ENCODE measurements at places on chromosomes 3 and 15.

DNA sequence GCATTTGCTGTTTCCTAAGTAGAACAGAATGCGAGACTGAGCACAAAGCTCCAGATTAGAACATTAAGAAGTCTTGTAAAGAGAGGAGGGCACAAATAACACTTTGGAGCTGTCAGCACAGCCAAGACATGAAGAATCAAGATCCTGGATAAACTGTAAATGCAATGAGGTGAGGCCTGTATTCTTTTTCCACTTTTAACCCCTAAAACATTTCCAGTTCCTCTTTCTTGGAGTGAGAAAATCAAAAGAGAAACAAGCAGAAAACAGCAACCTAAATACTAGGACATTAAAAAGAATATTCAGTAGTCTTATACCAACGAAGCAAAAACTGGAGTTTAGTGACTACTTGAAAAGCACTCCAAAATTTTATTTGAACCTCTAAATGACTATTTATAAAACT is 204.3 kb downstream of the ZBTB20 start:
- no peak for DNase-seq

DNA sequence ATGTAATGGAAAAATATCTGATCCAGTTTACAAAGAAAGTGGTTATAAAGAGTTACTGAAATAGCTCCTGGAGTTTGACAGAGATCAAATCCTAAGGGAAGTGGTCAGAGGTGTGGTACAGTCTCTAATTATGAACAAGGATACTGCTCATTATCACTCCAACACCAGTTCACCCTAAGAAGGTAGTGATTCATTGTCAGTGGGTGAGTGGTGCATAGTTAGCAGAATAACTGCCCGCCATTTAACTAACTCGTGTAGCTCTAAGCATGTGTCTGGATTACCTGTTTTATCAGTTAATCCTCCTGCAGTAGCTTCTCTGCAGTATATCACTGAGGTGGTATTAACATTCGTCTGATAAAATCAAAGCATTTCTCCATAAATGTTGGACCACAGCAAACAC is 700.1 kb downstream of the NLGN1 start:
- no peak for DNase-seq

DNA sequence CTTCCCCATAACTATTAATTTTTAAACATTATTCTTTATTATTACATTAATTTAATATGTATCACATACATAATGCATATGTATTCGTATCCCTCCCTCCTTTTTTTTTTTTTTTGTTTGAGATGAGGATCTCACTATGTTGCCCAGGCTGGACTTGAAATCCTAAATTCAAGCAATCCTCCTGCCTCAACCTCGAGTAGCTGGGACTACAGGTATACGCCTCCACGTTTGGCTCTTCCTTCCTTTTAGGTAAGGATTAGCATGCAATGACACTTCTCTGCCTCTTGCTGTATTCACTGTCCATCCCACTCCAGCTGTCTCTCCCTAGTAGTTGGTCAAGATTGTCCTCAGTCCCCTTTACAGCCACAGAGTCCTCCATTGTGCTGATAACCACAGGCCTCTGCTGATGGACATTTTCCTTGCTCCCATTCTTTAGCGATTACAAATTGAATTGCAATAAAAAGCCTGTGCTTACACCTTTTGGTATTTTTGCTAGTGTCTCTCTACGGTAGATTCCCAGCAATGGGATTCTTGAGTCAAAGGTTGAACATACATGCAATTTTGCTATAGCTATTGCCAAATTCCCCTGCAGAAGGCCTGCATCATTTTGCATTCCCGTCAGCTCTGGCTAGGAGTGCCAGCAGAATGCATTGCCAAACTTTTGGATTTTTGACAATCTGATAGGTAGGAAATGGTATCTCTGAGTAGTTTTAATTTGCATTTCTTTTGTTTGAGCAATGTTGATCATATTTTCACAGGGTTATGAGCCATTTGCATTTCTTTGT is 156.6 kb downstream of the SMAD6 start:
- DNase-seq = no peak

GRCh38 chr3:136994772-136995516 is 37.2 kb downstream of the IL20RB start:
- no peak for DNase-seq

GRCh38 chr3:53218131-53218530 is 37.7 kb downstream of the TKT start:
- DNase-seq = no peak

DNA sequence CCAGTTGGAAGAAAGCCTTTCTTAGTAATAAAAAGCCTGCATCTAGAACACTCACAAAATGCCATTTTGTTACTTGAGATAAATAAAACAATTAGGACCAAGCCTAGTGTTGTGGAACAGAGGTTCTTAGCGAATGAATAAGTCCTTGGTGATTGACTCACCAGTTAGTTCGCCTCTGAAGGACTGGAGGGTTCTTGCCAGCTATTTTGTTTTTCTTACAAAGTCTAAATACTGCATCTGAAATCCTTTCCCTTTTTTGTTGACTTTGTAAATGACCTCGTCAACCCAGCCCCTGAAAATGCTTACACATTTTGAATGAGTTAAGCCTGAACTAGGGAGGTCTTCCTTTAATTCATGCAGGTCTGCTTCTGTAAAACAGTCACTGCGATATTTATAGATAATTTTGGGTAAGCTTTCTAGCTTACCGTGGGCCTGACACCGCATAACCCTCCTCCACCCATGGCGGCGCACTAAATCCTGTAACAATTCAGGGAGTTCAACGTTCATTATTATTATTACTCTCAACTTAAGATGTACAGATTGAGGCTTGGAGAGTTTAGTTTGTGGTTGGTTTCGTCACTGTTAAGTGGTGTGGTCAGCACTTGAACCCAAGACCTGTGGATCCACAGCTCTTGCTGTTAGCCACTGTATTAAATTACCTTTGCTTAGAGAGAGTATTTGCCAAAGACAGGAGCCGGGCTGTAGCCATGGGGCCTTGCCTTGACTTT is 45.0 kb upstream of the SACM1L start:
- no peak for DNase-seq

DNA sequence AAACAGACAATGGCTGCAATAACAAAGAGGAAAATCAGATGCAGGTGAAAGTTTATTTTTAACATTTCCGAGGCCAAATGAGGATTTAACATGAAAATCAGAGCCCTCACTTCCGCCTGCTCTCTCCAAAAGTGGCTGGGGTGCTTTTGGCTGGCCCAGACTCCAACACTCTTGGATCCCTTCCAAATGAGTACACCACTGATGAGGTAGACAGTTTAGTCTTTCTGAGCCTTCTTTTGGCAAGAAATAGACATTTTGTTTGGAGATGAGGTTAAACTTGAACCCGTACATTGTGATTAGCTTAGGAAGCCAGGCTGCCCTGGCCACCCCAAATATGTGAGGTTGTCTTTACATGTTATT is 51.0 kb upstream of the TRA2B start:
- no peak for DNase-seq

DNA sequence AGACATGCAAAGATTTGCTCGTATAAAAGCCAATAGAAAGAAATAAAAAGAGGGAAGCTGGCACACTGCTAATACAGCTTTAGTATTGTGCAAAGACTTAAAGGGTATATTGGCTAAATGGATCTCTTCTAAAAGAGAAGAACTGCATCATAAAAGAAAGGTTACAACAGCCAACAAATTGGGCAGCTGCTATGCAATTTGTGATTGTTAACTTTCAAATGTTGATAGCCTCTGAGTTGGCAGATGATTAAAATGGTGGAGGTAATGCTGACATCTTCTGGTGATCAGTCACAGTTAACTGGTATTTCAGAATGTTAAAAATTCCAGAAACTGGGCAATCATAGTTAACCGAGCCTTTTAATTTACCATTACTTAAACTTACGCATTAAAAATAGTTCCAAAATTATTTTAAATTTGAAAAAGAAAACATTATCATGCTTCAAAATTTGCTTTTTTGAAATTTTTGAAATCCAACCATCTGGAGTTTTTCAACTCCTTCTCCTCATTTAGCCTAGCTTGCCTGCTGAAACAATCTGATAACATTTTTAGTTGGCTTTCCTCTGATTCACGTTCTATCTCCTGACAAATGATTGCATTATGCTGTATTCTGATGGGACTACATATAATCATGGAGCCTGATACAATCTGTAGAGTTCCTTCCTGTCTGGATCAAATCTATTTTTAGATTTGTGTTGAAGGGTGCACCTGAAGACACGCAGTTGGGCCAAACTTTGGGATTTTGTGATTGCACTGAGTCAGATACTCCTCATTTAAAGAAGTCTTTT is 144.0 kb upstream of the PDZRN3 start:
- DNase-seq = no peak

DNA sequence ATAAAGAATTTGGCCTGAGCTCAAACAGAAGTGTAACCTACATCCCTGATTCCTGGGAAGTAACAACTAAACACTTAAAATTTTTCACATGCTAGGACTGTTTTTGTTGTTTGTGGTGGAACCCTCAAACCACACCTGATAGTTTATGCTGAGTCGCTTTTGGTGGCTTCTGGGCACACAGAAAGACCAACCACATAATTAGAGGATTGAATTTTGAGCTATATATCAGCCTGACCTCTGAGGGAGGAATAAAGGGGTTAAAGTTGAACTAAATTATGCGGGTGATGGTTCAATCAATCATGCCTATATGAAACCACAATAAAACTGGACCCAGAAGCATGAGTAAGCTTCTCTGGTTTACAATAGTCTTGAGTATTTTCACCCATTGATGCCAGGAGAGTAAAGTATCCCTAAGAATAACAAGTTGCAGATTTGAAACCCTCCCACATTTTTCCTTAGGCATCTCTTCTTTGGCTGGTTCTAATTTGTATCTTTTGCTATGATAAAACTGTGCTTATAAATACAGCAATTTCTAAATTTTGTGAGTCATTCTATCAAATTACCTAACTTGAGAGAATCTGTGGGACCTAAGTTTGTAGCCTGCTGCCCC is 1304.5 kb upstream of the GBE1 start:
- no peak for DNase-seq

DNA sequence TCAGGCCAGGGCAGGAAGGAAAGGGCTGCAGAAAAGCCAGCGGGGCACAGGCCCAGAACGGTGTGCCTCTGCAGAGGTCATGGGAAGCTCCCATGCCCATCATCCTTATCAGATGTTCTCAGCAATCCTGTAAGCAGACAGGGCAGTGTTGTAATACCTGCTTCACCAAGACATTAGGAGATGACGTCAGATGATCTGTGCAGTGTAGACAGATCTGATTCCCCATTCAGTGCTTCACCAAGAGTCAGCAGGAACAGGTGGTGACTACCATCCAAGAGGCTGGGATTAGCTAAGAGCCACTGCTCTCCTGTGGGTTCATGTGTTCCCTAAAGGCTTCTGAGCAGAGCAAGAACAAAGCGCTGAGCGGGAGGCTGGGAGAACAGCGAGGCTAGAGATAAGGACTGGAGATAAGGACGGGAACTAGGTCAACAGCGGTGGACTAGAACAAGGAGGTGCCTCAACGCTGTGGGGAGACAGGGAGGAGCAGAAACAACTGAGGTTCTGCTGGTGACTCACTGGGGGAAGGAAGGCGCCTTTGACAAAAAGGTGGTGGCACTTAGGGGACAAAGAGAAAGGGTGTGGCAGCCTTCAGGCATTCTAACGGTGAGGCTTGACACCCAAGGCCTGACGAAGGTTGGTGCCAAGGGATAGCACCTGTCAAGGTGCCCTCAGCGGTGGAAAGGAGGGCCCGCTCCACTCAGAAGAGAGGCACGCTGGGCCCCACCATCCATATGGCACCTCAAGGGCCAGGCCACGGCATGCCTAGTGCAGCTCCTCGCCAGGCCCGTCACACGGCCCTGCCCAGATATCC is 28.4 kb downstream of the CCDC12 start:
- peak; percentile 47 for DNase-seq

DNA sequence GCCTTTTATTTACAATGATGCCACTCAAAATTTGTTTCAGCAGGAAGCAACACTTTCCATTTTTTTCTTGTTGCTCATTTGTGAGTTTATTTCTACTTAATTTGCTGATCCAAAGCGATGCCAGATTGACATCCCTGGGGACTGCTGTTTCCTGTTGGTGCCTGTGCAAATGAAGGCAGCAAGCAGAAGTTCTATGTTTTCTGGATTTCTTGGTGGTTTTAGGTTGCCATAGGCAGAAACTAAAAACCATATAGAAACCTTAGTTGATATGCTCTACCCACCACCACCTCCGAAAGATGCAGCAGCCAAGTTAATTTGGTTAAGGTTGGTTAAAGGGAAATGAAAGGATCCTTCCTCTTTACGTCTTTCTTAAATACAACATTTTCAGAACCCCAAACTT is 356.2 kb downstream of the RBMS3 start:
- DNase-seq = no peak

GRCh38 chr3:116741467-116741866 is 31.9 kb downstream of the TUSC7 start:
- DNase-seq = no peak

GRCh38 chr3:10917176-10917575 is 75.4 kb upstream of the SLC6A1 start:
- no peak for DNase-seq

GRCh38 chr3:193946945-193947344 is 189.0 kb upstream of the HES1 start:
- no peak for DNase-seq

DNA sequence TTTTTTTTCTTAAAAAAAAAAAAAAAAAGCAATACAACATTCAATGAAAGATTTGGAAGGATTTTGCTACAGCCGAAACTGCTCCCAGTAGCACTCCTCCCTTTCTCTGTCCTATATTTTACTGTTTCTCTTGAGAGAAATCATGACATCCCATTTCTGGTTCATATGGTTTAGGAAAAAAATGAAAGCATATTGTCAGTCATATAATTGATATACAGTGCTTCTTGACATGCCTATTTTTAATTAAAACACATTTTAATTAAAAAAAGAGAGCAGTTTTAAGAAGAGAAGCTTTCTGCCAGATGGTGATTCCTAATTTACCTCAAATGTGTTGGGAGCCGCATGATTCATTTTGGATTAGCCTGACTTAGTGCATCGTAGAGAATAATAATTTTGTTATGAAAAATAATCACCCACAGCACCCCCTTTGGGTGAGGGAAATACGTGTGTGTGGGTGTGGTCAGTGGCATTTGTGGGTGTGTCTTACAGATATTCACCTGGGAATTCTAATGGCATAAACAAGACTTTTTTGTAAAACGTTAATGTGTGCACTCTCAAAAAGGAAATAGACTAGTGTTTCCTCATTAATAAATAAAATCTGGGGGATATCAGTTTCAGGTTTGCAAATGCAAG is 544.5 kb downstream of the MFSD1 start:
- no peak for DNase-seq

DNA sequence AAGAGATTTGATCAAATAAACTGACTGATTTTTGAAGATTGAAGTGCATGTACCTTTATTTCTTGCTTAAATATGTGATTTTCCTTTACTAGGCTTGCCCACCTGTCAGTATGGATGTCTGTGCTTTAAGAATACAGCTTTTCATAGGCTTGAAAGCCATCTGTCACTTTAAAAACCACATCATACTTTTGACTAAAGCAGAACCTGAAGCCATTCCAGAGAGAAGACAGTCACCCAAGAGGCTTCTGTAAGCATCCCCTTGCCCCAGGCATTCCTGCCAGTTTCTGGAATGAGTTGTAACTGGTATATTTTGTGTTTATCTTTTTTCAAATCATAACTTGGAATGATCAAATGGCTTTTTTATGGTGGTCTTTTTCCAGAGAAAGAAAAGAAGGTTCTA is 24.0 kb downstream of the HPS3 start:
- DNase-seq = no peak

All from stimulated activated CD8-positive, alpha-beta memory T cell treated with anti-CD3 and anti-CD28 coated beads, Interleukin-4, amount 100 ng/mL, for 1 hour (primary cell).